ENCODE measurements at places on chromosomes 6 and 20.

DNA sequence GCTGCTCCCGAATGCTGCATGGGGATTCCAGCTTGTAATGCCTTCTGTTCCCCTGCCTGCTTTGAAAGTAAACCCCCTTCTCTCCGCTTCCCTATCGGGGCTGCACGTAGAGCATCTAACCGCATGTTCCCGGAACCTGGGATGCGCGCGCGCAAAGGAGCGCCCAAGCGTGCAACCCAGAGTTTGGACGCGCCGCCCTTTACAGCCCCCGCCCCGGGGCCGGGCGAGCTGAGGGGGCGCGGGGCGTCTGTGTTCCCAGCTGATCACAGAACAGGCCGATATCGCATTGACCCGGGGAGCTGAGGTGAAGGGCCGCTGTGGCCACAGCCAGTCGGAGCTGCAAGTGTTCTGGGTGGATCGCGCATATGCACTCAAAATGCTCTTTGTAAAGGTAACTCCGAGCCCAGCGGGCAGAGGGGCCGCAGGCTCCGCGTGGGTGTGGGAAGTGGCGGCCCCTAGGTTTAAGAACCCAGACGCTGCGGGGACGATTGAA, 1.4 kb downstream of the LAMP5 start:
- DNase-seq = no peak

GRCh38 chr6:68726337-68726736, 91.3 kb downstream of the ADGRB3 start:
- no peak for DNase-seq

DNA sequence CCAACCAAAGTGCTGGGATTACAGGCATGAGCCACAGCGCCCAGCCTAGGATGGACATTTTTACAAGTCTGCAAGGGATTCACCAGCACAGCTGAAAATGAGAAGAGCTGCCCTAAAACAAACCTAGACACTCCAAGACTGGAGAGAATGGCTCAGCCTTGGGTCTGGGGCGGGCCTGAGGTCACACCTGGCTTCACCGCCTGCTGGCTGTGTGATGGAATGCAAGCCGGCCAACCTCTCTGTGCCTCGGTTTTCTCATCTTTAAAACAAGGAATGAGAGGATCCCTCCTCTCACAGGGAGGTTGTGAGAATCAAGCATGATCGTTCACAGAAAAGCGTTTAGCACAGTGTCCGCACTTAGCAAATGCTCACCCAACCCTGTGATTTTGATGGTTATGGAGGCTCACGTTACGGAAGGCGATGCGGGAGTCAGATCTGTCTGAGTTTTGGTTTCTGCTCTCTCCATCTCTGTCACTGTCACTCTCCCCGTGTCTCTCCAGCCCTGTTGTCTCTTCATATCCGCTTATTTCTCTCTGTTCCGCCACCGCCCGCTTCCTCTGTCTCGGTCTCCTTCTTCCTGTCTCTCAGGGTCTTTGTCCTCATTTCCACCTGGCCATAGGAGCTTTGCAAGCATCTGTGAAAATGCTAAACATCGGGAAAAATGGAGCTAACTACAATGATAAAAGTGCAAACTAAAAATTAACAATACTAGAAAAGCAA, 47.6 kb downstream of the CEBPB start:
- no peak for DNase-seq

DNA sequence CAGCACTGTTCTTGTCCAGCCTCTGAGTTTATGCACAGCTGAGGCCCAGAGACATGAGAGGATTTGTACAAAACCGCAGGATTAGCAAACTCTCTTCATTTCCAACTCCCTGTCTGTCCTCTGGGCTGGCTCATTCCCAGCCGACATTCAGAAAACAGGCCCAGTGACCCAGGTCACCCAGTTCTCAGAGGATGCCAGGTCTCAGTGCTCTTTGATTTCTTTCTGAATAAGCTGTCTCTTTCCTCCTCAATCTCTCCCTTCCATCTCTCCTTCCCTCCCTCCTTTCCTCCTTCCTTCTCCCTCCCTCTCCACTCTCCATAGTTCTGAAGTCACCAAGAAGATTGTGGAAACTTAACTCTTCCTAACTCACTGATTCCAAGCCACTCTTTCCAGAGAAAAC, 372.7 kb upstream of the SULF2 start:
- DNase-seq = no peak

GRCh38 chr6:13184089-13184468, 144.3 kb downstream of the TBC1D7 start:
- no peak for DNase-seq

GRCh38 chr6:136249336-136249735, 775 bp downstream of the MTFR2 start:
- no peak for DNase-seq

GRCh38 chr6:108589244-108589791, 28.6 kb downstream of the FOXO3 start:
- DNase-seq = no peak

DNA sequence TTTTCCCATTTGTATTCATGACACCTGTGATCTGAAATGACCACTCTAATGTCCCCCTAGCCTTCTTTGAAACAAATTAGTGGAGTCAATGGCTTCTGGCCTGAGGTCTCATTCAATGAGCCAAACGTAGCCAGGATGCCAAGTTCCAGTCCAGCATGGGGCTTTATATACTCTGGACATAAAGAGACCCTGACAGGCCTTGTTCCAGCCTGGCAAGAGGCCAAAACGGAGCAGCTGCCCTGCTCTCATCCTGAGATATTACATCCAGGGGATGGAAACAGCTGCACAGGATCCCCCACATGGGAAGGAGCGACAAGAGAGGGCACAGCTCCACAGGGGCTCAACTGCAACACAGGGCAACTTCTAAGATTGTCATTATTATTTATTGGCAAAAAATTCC, 437.8 kb downstream of the CDH26 start:
- DNase-seq = no peak

DNA sequence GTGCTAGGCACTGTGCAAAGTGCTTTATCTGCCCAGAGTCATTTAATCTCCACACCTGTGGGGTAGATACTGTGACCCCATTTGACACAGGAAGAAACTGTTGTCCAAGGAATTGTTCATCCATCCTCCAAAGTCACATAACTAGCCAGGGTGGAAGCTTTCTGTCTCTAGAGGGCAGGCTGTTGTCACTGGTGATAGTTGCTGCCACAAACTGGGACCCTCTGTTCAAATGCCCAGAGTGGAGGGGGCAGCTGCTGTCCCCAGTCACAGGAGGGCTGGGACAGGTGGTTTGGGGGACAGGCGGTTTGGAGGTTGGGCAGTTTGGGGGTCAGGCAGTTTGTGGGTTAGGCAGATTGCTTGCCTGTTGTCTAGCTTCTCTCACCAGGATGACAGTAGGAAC, 16.1 kb upstream of the TMEM242 start:
- DNase-seq = no peak

DNA sequence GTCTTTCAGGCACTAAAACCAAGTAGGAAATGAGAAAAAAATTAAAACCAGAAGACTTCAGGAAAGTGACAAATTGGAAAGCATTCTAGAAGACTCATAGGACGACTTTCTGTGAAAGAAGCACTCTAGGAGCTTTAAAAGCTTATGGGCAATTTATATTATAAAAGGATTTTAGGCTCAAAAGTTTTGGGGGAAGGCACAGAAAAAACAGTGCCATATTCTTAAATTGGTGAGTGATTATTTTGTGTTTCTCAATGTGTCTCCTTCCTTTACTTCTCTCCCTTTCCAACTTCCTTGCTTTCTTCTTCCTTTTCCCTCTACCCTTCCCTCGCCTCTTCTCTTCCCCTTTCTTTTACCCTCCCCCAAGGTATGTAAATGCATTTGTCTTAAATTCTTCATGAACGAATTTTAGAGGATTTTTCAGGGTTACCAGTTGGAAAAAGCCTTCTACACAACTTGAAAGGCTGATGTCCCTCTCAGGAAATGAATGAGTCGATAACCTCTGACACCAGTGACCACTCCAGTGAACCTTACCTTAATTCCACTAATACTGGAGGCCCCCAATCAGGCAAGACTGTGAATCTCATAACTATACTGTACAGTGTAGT, 2.6 kb upstream of the LIN28B start:
- DNase-seq = no peak

DNA sequence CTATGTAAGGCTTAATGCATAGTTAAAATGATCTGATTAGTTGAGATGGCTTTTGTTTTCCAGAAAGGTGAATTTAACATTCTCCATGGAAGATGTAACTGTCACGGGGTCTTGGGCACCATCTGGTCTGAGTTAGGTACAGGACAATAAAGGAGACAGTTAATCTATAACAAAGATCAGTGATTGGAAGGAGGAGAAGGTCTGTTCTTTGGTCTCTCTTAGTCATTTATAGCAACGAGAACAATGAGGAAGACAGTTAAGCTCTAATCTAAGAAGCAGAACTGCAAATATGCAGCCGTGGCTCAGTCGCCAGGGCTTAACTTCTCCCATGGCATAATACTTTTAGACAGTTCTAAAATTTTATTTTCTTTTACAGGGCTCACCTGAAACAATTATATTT, 405.5 kb upstream of the SULF2 start:
- no peak for DNase-seq

- DNase-seq = no peak
These were observed 41.3 kb upstream of the SLC22A16 start for GRCh38 chr6:110517601-110518281.

GRCh38 chr6:116205281-116205680, 48.6 kb downstream of the TSPYL4 start:
- DNase-seq = no peak

DNA sequence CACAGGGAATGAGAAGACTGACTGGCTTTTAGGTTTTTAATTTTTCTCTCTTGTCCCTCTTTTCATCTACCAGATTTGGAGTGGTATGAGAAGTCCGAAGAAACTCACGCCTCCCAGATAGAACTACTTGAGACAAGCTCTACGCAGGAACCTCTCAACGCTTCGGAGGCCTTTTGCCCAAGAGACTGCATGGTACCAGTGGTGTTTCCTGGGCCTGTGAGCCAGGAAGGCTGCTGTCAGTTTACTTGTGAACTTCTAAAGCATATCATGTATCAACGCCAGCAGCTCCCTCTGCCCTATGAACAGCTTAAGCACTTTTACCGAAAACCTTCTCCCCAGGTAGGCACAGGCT, 644 bp downstream of the MAD2L1BP start:
- no peak for DNase-seq

- no peak for DNase-seq
These were observed 21.0 kb downstream of the COL9A1 start for GRCh38 chr6:70281923-70282311.

- no peak for DNase-seq
These were observed 22.6 kb downstream of the B4GALT5 start for GRCh38 chr20:49690899-49691620.

DNA sequence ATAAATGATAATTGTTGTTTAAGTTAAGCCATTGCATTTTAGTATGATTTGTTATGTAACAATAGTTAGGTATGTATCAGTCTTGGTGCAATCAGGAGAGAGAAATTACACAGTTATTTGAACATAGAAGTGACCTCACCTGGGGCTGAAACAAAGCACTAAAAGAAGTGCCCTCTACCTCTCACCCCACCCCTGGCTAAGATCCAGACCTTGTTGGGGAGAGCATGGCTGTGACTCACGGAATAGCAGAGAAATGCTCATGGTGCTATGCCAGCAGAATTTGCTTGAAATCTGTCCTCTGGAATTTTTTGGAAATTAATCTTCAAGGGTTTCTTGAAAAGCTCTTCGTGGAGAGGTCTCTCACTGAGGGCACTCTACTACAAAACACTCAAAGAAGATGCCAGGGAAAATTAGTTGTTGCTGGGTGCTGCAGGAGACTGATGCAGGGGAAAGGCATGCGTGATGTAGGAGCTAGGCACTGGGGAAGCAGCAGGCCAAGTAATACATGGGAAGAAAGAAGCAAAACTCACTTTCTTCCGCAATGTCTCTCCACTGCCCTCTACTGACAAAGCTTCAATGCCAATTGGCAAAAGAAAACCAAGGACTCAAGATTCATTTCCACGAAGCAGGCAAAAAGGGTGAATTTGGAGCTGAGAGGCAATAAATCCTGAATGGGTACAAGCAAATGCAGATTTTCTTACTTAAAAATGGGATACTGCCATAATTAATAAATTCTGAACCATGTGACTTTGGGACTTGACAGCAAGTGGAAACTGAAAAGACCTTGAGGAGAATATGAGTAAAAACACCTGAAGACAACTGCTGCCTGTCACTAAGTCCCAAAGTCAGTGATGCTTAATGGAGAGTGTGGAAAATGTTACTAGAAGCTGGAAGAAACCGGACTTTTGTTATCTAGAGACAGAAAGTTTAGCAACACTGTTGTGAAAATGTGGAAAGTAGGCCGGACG, 136.3 kb upstream of the ZNF184 start:
- DNase-seq = no peak

DNA sequence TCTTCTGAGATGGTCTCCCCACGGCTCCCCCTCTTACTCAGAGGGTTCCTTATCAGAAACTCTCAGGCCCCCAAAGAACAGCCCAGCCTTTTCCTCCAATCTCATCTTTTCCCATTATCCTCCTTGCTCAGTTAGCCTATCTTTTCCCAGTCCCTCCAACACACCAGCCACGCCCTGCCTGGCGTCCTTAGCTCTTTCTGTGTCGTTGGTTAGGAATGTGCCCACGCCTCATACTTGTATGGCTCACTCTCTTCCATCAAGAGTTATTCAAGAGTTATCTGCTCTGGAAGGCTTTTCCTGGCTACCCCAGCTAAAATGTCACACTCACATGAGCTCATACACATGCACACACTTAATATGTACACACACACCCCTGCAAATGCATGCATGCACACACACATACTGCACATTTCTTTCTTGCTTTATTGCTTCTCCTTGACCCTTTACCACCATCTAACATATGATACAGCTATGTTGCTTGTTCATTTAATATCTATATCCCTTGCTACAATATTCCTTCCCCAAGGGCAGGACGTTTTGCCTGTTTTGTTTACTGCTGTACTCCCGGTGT, 37.6 kb downstream of the SLC2A10 start:
- DNase-seq = no peak

GRCh38 chr6:50975216-50975615, 156.5 kb downstream of the TFAP2B start:
- no peak for DNase-seq

GRCh38 chr6:130216620-130217019, 6.1 kb downstream of the SAMD3 start:
- DNase-seq = no peak

GRCh38 chr6:52534363-52534762, 42.5 kb downstream of the TRAM2 start:
- DNase-seq = no peak

GRCh38 chr20:64222291-64222735, 33.2 kb upstream of the PCMTD2 start:
- no peak for DNase-seq

DNA sequence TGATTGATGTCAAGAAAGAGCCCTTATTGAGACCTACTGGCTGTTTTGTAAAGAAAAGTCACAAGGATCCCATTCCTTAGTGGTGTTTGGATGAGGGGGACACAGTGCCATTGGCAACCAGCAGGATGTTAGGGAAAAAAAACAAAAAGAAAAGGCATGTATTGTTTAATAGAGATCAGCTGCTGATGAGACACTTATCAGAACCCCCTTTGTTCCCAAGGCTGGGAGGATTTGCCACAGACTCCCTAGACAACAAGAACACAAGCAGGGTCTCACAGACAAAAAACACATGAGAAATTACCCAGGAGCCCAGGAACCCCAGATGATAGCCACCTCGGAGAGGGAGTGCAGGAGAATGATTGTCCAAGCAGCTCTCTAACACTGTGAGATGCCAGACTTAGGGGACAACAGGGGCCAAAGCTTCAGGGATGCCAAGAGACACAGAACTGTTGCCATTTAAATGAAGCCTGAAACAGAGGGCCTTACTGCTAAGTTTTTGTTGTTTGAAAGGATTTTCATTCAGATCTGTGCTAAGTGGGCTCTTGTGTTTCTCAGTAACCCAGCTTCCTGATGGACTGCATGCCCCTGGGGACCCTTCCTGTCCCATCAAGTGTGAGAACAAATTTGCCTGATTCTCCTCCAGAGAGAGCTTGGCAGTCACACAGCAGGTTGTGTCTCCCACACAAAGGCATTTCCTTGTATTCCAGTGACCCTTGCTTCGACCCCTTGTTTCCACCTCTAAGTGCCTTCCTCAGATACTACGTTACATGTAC, 48.7 kb upstream of the HEY2 start:
- no peak for DNase-seq

Data from GM19239 (cell line).